ENCODE measurements at places on chromosomes 7 and 10.

GRCh38 chr7:6244021-6244420, 28.4 kb downstream of the CYTH3 start:
- no peak for DNase-seq

DNA sequence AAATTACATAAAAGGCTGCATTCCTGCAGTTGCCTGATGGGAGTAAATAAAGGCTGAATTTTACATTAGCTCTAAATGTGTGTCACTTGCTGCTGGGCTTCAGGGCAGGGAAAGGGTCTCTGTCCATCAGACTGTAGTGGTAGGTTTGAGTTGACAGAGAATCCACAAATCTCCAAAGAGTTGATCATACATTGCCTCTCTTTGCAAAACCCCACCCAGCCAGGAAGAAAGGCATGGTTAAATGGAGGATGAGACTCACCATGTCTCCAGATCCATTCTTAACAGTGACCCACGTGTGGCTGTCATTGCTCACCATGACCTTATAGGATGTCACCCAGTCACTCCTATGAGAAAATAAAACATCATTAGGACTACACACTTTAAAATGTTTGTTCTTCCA, 92.8 kb downstream of the CPXM2 start:
- DNase-seq, result no peak

GRCh38 chr10:13984647-13985155, 346.0 kb downstream of the FRMD4A start:
- no peak for DNase-seq

GRCh38 chr10:114779803-114780576, 41.6 kb upstream of the FHIP2A start:
- no peak for DNase-seq

- no peak for DNase-seq
Observed at GRCh38 chr7:102424129-102424551, 9.2 kb upstream of the ORAI2 start.

GRCh38 chr7:132243463-132243862, 332.8 kb downstream of the PLXNA4 start:
- no peak for DNase-seq

GRCh38 chr7:140384894-140385545, 13.3 kb downstream of the SLC37A3 start:
- DNase-seq, result no peak

DNA sequence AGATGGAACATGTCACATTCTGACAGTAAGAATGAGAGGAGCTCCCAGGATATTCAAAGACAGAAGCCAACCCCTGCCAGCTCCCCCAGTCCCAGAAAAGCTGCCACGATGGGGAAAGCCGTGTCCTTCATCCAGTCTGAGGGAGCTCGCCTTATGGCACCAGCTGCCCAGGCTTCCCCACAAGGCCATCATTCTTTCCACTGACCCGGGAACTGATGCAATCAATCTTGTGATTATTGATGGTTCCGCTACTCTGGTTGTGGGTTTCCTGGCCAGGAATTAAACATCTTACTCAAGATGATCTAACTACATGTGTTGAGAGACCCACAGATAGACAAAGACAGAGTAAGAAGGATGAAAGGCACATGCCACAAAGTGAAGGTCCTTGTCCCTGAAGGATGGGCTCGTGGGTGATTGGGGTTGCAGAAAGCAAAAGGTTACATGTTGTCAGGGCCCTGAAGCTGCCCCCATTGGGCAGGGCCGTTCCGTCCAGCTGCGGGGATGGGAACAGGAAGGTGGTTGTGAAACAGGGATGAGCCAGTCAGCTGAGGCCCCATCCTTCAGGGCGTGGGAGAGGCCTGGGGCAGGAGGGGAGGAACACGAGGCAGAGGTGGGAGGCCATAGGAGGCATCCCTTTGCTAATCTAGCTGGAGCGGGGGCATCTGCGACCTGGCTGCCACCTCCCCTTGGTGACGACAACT, 127.6 kb downstream of the OAT start:
- DNase-seq, result peak; percentile 63

GRCh38 chr7:73746378-73746777, 7.8 kb upstream of the ABHD11 start:
- no peak for DNase-seq

- DNase-seq, result no peak
Observed at GRCh38 chr10:22648547-22648961, 65.8 kb downstream of the PIP4K2A start.

- no peak for DNase-seq
Observed at GRCh38 chr10:101047268-101047667, 14.5 kb upstream of the KAZALD1 start.

- no peak for DNase-seq
Observed at GRCh38 chr10:84352251-84352842, 24.0 kb downstream of the CCSER2 start.

- no peak for DNase-seq
Observed at GRCh38 chr10:77188521-77188920, 449.1 kb downstream of the KCNMA1 start.

DNA sequence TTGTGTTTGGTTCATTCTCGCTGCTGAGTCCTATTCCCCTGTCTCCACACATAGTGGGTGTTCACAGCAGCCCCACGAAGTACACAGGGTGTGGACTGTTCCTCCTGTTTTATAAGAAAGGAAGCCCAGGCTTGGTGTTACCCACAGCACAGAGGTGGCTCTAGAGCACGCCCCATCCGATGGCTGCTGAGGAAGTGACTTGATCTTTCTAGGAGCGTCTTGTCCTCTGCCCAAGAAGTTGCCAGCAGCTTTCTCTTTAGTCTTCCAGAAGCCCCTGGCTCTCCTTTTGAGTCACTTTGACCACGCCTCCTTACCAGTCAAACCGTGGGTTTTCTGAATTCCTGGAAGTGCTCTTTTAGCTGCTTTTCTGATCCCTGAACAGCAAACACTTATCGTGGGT, 94.0 kb downstream of the GRK5 start:
- no peak for DNase-seq

GRCh38 chr10:88361494-88361893, 221.6 kb downstream of the RNLS start:
- DNase-seq, result no peak

All from left forelimb (tissue), 1 donor.